Dorsolateral prefrontal cortex (tissue), 122 donors: ENCODE measurements at places on chromosomes 12 and 14. TPM values are rescaled to one million over a fixed set of nuclear protein-coding genes. Genes with fewer than 3 reads are reported as not detected.

- DNase-seq = no peak
These were observed 28.1 kb downstream of the CAPRIN2 start for GRCh38 chr12:30726647-30727046.

DNA sequence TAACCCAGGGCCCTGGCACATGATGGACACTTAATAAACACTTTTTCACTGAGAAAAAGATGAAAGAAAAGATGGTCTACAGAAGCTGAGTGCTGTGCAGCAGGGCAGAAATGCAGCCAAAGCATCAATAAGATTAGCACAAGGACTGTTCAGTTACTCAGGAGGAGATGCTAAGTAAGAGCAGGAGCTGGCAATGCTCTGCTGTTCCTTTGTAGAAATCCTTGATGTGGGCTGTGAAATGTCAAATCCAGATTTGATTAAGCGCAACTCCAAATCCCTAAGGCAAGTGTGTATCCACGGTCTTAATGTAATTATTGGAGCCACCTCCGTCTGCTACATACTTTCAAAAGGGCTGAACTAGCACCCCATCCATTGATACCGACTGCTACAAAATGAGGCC, 151.8 kb upstream of the BTG1 start:
- DNase-seq = no peak

- no peak for DNase-seq
These were observed 72.4 kb upstream of the DICER1 start for GRCh38 chr14:95229749-95230148.

DNA sequence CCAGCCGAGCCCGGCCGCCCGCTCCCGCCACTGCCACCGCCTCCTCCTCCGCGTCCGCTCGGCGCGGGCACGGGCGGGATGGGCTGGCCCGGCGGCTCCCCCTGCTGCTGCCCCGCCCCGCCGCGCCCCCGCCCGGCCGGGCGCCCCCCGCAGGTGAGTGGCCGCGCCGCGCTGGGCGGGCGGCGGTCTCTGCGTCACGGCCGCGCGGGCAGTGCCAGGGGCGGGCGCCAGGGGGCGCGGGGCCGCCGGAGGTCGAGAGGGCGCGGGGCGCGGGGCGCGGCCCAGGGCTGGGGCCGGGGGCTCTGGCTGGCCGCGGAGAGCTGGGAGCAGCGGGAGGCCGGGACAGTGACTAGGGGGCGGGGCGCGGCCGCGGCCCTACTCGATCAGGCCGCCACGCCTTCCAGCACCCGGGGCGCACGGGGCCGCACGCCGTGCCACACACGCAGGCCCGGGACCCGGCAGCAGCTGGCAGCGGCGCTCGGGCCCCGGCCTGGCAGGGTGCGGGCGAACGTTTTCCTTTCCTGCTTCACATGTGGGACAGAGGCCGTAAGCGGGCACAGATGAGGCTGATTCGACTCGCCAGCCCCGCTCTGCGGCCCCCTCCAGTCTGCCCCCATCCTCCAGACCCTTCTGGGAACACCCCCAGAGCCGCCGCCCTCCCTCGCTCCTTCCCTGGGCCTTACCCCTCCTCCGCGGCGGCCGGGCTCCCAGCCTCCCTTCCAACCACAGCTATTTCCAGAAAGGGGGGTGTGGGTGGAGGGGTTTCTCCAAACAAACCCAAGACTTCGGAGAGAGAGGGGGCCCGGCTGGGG, 2.4 kb upstream of the TNS2 start:
- DNase-seq = peak; percentile 75

The TULP3 gene
- total RNA-seq = 10.7 TPM

GRCh38 chr14:94571950-94572349, 9.3 kb upstream of the SERPINA5 start:
- DNase-seq = no peak

DNA sequence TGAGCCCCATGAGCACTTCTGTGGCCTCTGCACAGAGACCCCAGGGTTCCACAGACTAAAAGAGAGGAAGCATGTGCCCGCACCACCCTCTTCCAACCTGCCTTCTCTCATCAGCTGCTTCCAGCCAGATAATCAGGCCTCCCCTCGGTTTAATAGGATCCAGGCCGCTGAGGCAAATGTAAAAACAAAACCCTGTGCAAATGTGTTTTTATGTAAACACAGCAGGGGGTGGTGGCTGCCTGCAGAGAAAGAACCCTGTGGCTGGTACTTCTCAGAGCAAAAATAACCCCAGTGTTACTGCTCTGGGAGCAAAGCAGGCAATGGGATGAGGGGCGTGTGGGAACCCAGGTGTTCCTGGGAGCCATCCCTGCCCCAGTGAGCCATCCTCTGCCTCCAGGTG, 46.2 kb downstream of the WSCD2 start:
- DNase-seq = no peak

- DNase-seq = no peak
These were observed 43.0 kb downstream of the LRIG3 start for GRCh38 chr12:58877243-58877743.

The ADSS1 gene
- total RNA-seq = 21.1 TPM

GRCh38 chr12:77940567-77940966, 109.9 kb downstream of the NAV3 start:
- DNase-seq = no peak

The CRIP1 gene
- 68.9 TPM for total RNA-seq

GRCh38 chr14:77076113-77076631, 21.9 kb upstream of the CIPC start:
- no peak for DNase-seq

GRCh38 chr12:132766380-132767085, 4.9 kb upstream of the ANKLE2 start:
- no peak for DNase-seq

DNA sequence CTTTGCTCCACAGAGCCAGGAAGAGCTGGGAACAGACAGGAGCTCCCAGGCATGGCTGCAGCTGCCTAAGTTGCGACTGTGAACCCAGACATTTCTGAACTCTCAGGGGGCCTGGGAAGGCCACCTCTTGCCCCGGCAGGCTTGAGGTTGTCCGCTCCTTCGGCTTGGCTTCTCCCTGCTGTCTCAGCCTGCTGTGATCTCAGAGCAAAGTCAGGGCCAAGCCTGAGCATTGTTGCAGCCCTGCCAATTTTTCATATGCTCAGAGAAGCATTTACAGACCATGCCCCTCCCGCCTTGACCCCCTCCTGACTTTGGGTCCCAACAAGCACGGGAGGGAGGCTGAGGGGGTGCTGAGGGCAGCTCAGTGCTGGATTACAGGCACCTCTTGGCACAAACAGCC, 1439.1 kb upstream of the FLRT2 start:
- DNase-seq = no peak

DNA sequence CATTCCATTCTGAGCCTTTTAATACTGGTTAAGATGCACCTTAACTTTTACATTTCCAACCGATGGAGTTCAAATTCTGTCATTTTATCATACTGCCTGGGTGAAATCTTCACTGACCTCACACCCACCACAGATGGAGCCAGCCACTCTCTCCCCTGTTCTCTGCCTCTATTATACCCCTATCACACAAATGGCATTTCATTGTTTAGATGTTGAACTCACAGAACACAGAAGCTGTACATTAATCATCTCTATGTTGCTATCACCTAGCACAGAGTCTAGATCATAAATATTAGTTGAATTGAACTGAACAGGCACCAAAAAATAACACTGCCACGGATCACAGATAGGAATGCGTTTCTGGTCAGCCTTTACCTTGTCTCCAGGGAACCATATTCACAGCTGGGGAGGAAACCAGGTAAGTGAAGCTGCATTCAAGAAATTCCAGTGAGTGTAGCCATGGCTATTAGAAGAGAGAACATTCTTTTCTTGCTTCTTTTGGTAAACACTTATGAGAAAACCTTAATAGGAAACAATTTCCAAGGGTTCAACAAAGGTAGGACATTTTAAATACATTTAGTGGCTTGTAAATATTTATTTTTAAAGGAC, 194.9 kb upstream of the RMST start:
- DNase-seq = no peak

GRCh38 chr14:89866458-89866857, 88.1 kb downstream of the EFCAB11 start:
- DNase-seq = no peak

DNA sequence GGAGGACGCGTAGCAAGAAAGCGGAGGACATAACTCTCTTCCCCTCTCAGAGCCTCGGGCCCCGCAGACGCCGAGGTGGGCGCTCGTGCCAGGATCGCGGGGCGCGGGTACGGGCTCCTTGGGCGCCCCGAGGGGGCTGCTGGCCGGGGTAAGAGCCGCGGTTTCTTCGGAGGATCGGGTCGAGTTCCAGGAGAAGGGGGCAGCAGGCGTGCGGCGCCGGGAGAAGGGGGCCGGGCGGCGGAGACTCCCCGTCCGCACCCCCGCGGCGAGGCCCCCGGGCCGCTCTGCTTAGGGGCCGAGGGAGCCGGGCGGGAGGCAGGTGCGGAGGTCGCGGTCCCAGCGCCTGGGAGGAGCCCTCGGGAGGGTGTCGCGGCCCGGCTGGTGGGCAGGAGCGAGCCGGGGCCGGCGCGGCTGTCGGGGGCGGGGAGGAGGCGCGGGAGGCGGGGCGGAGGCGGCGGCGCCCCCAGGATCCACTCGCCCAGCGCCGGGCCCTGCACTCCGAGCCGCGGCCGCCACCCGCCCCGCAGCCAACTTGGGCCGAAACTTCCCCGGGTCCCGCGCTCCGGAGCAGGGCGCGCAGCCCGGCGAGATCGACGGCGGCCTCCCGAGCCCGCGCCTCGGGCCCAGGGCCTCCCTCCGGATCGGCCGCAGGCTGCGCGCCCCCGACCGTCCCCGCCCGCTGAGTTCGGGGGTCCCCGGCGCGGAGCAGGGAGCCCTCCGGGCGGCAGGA, 64.4 kb downstream of the FBXL14 start:
- no peak for DNase-seq

DNA sequence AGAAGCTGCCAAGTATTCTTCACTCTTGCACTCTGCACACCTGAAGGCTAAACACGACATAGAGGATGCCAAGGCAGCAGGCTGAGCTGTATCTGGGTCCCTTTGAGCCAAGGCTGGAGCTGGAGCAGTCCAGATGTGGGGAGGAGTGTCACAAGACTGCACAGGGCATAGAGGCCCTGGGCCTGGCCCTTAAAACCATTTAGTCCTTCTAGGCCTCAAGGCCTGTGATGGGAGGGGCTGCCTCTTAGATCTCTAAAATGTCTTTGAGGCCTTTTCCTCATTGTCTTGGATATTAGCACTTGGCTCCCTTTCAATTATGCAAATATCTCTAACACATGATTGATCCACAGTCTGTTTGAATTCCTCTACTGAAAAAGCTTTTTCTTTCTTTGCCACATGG, 28.0 kb upstream of the C14orf132 start:
- no peak for DNase-seq

DNA sequence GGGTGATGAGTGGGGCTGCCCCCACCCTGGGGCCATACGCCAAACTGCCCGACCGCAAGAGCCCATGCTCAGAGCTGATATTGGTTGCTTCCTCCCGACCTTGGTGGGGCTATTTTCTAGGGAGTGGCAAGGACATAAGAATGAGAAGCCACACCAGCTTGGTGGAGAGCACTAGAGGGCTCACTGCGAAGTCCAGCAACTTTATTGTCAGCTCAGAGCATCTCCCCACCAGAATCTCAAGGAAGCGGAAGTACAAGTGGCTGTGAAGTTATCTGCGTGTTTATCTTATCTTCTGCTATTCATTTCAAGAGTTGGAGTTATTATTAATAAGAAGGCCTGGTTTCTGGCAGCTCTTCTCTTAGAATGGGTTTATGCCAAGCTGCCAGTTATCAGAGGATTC, 4.9 kb upstream of the PLXNC1 start:
- no peak for DNase-seq

The PABPN1 gene
- 154 TPM for total RNA-seq

The EXOC3L4 gene
- not detected for total RNA-seq

GRCh38 chr14:74656964-74657363, 44.9 kb upstream of the LTBP2 start:
- DNase-seq = no peak

The CYP46A1 gene
- 114 TPM for total RNA-seq
